Epithelial cell of esophagus (primary cell): ENCODE measurements at places on chromosomes 7 and 10.

DNA sequence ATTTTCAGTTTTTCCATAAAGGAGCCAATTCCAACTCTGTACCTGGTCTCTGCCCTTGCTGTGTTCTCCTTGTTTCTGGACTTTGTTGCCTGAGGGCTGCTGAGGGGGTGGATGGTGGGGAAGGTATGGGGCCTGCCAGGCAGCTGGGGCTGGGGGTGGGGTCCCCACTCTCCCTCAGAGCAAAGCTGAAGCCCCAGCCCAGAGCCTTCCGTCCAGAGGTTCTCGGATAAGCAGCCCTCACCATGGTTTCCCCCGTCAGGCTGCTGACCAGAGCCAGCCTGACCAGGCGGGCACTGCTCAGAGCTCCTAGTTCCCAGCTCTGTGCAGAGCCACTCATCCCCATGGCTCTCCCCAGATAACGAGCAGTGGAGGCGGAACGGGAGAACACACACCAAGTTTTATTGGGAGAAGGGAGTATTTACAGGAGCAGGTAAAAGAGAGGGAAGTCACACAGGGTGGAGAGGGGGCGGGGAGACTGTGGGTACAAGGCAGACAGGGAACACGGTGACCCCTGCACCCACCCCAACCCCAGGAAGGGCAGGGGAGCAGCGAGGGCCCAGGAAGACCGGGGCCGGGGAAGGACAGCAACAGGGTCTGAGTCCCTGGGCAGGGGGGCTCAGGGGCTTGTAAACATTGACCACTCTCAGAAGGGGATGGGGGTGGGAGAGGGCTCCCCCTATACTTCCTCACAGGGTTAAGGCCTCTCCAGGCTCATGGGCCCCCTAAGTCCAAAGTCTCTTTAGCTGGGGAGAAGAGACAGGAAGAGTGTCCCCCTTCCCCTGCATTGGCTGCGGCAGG, 5.8 kb downstream of the GNB2 start:
- no peak for DNase-seq

DNA sequence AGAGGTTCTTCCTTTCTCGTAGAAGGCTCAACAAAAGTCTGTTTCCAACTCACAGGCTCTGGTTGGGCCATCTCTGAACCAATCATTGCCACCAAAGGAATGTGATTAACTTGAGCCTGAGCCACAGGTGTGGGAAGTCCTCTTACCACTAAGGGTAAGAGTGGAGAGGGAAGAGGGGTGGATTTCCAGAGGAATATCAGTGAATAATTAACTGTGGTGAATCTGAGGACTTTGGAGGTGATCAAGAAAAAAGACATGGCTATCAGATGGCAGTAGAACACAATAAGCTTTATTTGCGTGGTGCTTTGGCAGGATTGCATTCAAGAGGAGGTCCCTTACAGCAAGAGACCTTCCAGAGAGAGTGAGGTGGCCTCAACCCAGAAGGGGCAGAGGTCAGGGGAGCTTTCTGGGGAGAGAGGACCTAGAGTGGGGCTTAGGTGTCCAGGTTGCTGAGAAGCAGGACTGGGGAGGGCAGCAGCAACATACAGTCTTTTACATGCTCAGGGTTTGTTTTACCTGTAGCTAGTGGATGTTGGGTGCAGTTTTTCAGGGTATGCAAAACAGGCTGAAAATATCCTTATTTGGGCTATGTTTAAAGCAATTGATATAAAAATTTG, 61.4 kb downstream of the BBS9 start:
- no peak for DNase-seq

DNA sequence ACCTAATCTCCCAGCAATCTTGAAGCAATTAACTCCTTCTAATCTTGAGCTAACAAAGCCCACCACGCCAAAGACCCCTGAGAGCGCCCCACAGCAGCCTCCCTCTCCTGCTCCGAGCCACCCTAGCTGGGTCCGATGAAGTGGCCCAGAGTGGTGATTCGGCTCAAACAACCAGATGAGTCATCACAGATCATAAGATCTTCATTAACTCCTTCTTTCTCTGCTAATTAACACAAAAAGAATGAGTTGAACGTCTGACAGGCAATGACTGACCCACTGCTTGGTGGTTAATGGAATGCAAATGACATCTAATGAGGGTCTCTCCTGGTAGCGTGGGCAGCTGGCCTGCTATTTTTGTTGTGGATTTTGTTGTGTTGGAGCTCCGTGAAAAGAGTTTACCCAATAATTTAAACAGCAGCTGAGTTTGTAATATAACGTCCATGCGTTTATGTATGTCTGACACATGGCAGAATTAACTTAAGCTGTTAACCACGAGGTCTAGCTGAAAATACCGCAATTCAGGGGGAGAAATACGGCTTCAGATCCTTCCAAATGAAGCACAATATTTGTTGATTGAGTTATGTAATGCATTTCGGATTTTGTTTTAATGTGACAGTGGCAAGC, 161.4 kb downstream of the RAB11FIP2 start:
- no peak for DNase-seq

DNA sequence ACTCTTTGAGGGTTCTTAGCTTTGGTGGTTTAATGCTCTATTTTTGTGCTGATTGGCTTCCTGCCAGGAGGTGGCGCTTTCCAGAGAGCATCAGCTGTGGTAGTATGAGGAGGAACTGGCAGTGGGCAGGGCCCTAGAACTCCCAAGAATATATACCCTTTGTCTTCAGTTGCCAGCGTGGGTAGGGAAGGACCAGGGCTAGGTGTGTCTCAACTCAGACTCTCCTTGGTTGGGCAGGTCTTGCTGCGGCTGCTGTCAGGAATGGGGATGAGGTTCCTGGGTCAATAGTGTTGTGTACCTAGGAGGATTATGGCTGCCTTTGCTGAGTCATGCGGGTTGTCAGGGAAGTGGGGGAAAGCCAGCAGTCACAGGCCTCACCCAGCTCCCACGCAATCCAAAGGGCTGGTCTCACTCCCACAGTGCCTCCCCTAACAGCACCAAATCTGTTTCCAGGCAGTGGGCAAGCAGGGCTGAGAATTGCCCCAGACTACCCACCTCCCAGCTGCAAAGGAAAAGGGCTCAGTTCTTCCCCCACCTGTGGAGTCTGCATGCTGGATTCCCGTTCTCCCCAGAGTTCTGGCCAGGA, 191.5 kb downstream of the PHTF2 start:
- DNase-seq: peak; percentile 70

GRCh38 chr10:70060389-70060788, 7.7 kb downstream of the MACROH2A2 start:
- DNase-seq: no peak

DNA sequence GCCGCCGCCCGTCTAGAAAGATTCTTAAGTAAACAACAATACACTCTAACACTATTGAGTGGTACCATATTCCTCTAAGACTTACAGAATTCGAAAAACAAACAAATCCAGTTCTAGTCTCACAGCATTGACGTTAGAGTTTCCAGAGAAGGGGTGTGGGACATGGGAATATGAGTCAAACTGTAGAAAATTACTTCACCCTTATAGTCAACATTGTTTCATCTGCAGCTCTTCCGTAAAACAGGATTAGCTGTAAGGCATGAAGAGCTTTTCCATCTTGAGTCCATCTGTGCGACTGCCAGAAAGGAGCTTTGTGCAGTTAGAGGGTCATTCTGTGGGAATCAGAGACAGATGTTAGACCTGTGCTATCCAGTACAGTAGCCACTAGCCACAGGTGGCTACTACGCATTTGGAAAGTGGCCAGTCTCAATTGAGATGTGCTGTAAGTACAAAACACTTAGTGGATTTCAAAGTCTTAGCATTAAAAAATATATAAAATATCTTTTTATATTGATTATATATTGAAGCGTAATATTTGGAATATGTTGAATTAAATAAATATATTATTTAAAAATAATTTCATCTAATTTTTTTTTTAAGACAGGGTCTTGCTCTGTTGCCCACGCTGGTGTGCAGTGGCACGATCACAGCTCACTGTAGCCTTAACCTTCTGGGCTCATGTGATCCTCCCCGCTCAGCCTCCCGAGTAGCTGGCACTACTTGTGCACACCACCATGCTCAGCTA, 79.8 kb upstream of the MPP7 start:
- peak; percentile 88 for DNase-seq

- peak; percentile 25 for DNase-seq
These were observed 3.6 kb downstream of the CCNY start for GRCh38 chr10:35339942-35340341.

- DNase-seq: peak; percentile 17
These were observed 27.9 kb upstream of the WNT16 start for GRCh38 chr7:121300685-121301420.

- no peak for DNase-seq
These were observed 7.6 kb downstream of the PLA2G12B start for GRCh38 chr10:72946963-72947362.

- no peak for DNase-seq
These were observed 32.3 kb downstream of the FAM241B start for GRCh38 chr10:69662173-69662877.

GRCh38 chr10:96988426-96988825, 156.3 kb downstream of the LCOR start:
- DNase-seq: no peak

- no peak for DNase-seq
These were observed 36.3 kb downstream of the FAM171A1 start for GRCh38 chr10:15334650-15335323.

DNA sequence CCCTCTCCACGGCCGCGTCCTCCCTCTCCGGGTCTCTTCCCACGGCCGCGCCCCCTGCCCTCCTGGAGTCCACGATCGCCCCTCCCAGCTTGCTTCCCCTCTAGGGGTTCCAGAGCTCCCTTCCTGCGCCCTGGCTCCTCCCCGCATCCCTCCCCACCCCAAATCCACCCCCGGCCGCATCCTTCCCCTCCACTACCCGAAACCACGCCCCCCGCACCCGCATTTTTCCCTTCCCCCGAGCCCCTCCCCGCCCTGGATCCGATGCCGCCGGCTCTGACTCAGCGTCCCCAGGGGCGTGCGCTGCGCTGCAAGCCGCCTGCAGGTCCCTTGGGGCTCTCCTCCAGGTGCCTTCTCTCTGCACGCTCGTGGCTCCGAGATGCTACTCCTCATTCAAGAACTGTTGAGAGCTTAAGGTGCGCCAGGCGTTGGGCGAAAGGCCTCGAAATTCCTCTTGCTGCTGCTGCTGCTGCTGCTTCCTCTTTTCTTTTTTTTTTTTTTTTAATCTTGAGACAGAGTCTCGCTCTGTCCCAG, 372 bp upstream of the TMEM130 start:
- peak; percentile 49 for DNase-seq

DNA sequence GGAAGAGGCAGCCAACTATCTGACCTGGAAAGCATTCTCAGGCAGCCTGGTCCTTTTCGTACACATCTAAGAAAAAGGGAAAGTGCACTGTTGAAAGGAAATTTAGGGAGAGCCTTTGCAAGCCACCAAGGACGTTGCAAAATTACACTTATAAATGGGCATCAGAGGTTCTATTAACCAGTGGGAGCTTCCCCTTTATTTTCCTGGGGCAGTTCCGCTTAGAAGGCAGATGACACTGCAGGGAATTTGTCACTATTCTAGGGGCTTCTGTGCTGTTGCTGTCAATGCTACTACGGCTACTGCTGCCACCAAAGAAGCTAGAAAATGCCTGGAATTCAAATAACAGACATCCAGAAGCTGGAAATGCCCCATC, 79.6 kb upstream of the AUTS2 start:
- no peak for DNase-seq

GRCh38 chr10:89887830-89888229, 186.4 kb downstream of the KIF20B start:
- DNase-seq: no peak

DNA sequence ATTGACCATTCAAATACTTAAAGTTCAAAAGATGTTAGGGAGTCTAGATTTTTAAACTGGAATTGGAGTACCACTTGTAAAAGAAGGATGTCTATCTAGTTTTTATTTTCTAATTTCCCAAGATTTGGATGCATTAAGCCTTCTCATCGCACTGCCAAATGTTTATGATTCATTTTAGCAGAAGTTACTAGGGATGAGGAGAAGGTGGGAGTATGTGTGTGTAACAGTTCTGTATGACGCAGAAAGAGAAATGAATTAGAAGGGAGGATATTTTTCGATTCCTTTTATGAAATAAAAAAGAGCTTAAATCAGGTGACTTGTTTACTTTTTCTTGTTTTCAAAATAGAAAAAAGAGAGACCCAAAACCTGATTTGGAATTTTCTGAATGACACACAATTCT, 6.8 kb upstream of the SLK start:
- DNase-seq: no peak

DNA sequence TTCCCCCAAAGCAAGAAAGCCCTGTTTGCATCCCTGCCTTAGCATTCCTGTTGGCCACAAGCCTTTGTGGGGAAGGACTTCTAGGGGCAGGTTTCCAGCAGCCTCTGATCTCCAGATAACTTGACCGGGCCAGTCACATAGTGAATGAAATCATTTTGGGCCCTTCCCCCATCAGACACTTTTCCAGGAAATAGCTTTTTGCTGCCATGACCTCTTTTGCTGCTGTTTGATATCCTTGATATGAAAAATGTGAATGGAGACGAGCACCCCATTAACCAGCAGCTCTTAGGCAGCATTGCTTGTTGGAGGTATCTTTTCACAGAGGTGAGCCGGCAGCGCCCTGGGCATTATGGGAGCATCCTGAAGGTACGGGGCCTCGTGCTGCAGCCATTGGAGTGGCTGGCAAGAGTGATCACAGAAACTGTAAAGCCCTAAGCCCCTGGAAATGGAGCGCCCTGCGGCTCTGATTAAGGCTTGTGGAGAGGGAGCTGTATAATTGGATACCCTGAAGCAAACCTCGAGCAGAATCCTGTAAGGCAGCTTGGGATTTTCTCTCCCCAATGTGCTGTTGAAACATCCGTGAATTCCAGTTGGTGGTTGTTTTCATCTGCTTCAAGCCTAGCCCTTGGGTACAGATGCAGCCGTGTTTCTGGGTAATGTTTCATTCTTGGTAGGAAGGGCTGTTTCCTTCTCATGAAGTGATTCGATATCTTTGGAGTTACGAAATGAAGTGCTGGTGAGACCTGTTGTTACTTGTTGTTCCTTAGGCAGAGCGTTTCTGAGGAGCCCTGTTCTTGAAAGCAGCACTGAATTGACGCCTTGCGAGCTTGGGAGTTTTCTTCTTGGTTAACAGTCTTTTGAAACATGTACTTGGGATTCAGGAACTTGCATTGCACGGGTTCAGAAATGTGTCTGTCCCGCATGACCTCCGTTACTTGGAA, 179.0 kb downstream of the PTEN start:
- peak; percentile 97 for DNase-seq

DNA sequence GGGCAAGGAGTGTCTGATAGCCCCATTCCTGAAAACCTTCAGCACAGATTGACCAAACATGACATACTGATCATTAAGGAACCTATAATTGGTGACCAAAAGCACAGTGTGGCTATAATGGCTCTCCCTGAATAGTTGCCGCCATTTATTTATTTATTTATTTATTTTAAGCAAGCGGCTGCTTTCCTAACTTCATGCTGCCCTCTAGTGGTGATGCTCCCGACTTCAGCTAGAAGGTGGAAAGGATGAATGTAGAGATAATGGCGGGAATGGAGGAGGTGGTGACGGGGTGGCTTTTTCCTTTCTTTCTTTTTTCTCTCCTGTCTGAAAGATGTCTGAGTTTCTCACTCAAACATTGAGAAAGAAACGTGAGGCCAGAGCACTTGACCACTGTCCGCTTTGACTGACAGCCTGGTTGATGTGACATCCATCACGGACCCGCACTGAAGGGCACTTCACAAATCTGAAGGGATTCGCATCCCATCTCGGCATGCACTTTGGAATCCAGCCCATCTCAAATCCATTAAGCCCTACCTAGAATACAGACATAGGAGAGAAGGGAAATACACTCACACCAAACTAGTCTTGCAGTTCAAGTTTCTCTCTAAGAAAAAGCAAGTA, 1090.1 kb downstream of the KCNMA1 start:
- peak; percentile 82 for DNase-seq

GRCh38 chr7:146355216-146355615, 238.6 kb downstream of the CNTNAP2 start:
- DNase-seq: no peak

- peak; percentile 81 for DNase-seq
These were observed 162.7 kb downstream of the AVL9 start for GRCh38 chr7:32658034-32658433.

GRCh38 chr10:93712593-93712992, 10.2 kb upstream of the FRA10AC1 start:
- no peak for DNase-seq
